ENCODE measurements at places on chromosomes 6 and 20.

- no peak for DNase-seq
These were observed 303.9 kb downstream of the CBLN4 start for GRCh38 chr20:55701467-55701866.

DNA sequence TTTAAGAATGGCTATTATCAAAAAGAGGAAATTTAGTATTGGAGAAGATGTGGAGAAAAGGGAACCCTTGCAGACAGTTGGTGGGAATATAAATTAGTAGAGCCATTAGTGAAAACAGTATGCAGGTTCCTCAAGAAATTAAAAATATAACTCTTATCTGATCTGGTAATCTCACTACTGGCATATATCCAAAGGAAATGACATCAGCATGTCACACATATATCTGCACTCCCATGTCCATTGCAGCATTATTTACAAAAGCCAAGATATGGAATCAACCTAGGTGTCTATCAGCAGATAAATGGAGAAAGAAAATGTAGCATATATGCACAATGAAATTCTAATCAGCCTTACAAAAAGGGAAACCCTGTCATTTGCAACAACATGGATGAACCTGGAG is 2.6 kb downstream of the SIRPG start:
- no peak for DNase-seq

GRCh38 chr6:155380666-155381332 is 66.5 kb upstream of the TFB1M start:
- DNase-seq: no peak

DNA sequence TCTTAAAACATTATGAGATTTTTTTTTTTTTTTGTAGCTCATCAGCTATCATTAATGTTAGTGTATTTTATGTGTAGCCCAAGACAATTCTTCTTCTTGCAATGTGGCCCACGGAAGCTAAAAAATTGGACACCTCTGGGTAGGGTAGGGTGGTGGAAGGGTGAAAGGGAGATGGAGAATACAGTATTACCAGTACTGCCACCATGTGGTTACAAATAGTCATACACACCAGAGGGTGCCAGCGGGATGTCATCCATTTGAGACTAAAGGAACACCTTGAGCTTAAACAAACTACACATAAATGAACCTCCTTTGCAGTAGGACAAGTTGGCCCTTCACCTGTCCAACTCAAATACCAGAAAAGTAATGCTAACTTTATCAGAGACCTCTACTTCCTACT is 601.9 kb downstream of the HTR1B start:
- peak; percentile 2 for DNase-seq

DNA sequence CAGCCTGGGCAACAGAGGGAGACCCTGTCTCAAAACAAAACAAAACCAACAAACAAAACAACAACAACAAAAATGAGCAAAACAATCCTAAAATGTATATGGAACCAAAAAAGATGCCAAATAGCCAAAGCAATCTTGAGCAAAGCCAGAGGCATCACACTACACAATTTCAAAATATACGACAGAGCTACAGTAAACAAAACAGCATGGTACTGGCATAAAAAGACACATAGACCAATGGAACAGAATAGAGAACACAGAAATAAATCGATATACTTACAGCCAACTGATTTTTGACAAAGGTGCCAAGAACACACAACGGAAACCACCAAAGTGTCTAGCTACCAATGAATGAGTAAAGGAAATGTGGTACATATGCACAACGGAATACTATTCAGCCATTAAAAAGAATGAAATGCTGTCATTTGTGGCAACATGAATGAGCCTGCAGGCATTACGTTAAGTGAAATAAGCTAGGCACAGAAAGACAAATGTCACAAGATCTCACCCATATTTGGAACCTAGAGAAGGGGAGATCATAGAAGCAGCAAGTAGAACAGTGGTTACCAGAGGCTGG is 16.4 kb downstream of the PXDC1 start:
- DNase-seq: no peak

Data from activated CD4-positive, alpha-beta T cell treated with anti-CD3 and anti-CD28 coated beads, Interleukin-10, Interleukin-2, amounts not matched to agents 100 ng/mL and 50 ng/mL, durations not matched to agents 16 hours and 8 hours (primary cell).